Tibial nerve (tissue), 4 donors: ENCODE measurements at places on chromosomes 2 and 18. TPM values are rescaled to one million over a fixed set of nuclear protein-coding genes. Genes with fewer than 3 reads are reported as not detected.

DNA sequence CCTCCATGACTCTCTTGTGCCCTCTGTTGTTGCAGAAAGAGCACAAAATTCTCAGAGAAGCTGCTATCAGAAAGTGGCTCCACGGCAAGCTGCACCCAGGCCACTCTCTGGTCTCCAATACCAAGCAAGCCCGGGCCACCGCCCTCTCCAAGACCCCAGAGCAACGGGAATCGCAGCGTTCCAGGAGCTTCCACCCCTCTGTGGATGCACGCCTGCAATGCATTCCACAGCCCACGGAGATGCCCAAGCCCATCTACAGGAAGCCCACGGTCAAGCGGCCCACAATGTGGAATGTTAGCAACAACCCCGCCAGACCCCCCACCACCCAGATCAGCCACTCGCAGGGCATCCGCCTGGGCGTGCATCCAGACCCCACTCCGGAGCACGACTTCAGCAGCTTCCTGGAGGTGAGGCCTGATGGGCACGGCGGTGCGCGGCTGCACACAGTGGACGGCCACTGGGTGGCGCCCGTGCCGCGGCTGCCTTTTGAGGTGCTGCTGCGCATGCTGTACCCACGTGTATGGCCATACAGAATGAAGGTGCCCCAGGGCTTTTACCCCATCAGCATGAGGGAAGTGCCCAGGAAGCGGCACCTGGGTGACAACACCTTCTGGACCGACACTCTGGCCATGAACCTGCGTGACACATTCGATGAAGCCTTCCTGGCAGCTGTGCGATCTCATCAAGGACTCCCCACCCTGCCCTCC, 6.3 kb downstream of the ANKRD53 start:
- DNase-seq: no peak

DNA sequence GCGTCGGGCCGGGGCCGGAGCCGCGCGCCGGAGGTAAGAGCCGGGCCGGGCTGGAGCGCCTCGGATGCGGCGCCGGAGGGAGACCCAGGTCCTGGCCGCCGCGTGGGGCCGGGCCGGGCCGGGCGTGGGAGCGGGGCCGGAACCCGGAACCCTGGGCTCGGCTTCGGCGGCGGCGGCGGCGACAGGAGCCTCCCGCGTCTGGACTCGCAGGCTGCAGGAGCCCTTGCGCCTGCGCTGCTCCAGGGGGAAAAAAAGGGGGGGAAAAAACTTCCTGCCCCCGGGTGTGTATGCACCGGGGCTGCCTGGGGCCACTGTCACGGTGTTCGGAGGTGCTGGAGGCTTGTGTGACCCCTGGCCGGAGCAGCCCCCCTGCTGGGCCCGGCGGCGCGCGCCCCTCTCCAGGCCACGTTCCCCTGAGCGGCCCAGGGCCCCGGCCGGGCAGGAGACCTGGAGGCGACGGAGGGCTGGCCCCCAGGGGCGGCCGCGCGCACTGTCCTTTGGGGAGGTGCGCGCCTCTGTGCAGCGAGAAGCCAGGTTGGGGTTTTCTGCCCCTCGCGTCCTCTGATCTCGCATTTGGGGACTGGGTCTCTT, 864 bp downstream of the KLHL29 start:
- DNase-seq: no peak

DNA sequence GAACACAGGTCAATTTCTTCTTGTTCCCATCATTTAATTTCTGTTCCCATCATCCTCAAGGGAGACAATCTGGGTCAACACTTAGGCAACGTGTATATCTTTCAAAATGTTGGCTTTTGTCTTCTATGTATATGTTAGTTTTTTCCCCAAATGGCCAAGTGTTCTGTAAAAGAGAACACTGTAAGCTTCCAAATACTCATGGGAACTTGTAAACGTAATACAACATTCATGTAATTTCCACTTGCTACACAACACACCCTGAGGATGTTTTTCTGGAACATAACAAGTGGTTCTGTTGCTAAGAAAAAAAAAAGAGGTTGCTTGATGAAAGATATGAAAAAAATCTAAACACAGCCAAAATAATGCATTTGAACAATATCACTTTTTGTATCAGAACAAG, 149.1 kb downstream of the ATAD2B start:
- DNase-seq: no peak

DNA sequence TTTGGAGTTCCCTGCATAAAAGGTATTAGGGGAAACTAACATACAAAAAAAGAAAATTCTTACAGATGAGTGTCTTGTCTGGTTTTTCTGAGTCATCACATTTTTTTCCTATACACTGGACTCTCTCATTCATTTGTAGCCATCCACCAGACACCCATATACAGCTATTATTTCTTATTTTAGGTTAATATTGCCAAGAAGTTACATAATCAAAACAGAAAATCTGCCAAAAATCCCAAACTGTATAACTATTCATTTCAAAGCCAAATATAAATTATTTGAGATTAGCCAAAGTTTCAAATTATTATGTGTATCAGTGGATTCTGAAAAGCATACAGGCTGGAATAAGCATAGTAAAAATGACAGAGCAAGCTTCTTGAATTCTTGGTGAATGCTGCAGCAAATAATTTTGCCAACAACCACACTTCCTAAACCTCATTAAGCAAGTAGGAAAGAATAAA, 191.2 kb downstream of the NCKAP5 start:
- no peak for DNase-seq

DNA sequence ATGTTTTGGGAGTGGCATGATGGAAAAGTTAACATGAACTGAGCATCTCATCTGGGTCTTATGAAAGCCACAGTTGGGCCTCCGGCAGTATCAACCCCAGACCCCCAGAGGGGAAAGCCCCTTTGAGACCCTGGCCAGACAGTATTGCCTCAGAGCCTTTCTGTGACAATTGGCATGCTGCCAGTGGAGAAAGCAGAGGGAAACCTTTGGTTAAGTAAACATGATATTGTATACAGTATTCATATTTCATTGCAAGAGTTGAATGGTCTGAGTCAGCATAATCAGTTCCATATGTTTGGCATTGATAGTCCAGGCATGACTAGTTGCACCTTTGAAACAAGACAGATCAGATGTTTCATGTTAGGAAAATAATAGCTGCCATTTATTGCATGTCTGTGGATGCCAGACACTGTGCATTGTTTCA, 20.0 kb downstream of the MERTK start:
- no peak for DNase-seq

GRCh38 chr2:144429396-144430112, 90.4 kb downstream of the ZEB2 start:
- DNase-seq: no peak

- DNase-seq: no peak
These were observed 18.6 kb upstream of the MARCO start for GRCh38 chr2:118923371-118923770.

DNA sequence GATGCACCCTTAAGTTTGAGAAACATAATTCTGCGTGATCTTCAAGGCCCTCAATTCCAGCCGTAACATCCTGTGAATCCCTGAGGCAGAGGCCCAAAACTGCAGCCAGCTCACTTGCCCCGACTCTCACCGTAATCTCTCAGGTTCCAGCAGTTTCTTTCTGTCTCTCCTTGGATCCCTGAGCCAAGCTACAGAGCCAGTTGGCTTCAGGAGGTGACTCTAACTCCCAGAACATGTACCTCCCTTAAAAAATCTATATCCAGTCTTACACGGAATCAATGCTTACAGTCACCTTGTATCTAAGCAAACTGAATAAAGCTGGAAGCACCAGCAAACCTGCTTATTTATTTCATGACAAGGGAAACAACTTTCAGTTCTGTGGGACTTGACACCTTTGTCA, 300.4 kb downstream of the SETBP1 start:
- no peak for DNase-seq

GRCh38 chr2:227466887-227467600, 4.9 kb upstream of the AGFG1 start:
- DNase-seq: no peak

- no peak for DNase-seq
These were observed 86.1 kb upstream of the UPP2 start for GRCh38 chr2:158015428-158016076.

DNA sequence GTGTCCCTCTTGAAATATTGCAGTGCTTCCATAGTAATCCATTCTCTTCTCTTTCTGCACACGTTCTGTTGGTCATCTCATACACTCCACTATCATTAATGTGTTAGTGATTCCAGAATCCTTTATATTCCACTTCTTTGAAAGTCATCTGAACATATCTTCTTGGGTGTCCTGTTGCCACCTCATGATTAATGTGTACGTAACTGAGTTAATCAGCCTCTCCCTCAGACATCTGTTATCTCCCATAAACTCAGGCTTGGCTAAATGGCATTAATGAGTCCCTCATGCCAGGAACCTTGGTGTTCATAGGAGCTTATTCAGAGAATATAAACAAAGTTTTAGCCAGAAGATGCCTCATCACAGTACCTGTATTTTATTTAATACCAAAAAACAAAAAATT, 126.4 kb downstream of the NCOA1 start:
- no peak for DNase-seq

DNA sequence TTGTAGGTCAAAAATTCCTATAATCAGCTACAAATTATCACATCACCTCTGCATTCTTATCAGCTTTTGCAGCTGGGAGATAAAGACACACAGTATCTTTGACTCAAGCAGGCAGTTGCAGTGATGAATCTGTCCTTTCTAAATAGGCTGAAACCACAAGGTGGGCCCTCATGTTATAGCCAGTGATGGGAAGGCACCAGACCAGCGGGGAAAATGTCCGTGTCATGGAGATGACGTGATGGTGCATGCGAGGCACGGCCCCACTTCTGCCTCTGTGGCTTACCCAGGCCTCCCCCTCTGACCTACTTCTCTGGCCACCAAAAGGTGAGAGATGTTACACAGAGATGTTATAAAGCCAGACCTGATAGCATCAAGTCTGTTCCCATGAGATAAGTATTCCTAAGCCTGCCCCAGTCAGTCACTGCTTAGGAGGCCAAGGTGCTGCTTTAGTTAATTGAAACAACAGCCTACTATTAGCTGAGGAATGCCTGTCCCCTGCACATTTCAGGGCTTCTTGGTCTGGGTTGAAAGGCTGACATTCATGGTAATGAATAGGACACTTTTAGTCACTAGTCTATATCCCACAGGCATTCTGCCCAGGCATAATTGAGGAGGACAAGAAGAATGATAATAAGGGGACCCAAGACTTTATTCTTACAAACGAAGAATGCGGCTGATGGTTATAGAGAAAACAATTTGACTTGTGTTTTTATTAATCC, 327.9 kb downstream of the LPIN1 start:
- DNase-seq: no peak

DNA sequence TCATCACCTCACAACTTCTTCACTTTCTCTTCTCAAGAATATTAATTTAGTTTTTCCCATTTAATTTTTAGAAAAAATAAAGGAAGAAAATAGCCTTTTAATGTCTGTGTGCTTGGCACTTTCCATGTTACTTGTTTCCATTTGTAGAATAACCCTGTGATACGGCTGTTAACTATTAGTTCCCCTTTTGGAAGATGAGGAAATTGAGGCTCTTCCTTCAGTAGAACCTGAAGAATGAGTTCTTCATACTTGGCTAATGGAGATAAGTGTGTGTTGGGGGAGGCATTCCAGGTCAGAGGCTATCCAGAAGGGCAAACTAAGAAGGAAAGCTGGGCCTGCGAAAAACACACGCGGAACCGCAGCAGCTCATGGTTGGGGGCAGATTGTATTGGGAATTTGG, 38.3 kb downstream of the ZNF532 start:
- DNase-seq: no peak

DNA sequence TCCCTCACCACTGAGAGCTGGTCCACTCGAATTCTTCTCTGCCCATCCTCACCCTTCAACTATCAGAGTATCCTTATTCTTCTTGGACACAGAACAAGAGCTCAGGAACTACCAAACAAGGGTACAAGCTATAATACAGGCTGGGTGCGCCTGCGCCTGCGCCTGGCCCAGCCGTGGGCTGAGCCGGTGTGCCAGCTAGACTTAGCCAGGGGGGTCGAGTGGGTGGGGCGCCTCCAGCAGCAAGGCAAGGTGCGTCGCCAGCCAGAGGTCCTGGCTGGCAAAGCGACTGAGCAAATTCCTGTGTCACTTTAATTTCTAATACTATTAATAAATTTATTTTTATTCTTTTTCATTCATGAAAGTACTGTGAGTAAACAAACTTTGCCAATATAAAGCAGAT, 1072.6 kb upstream of the PIK3C3 start:
- DNase-seq: no peak

The ARHGEF33 gene
- 9.3 TPM for total RNA-seq

The PIKFYVE gene
- 48.0 TPM for total RNA-seq

The IL1RL1 gene
- 17.7 TPM for total RNA-seq

The SERPINB4 gene
- not detected for total RNA-seq

The AQP12B gene
- total RNA-seq: 0.22 TPM

The PXDN gene
- 63.3 TPM for total RNA-seq

The CFAP65 gene
- total RNA-seq: not detected
